ENCODE measurements at places on chromosomes 11 and 22.

- H3K4me3 ChIP-seq, result no peak overlapping the region
- DNase-seq, result no peak
- no peak overlapping the region for H3K27ac ChIP-seq
- H3K27me3 ChIP-seq, result peaks cover 26% of the 10 kb centered on the region
- H3K4me1 ChIP-seq, result no peaks in the 10 kb centered on the region
These were observed 56.0 kb upstream of the SHISAL1 start for GRCh38 chr22:44368611-44369292.

DNA sequence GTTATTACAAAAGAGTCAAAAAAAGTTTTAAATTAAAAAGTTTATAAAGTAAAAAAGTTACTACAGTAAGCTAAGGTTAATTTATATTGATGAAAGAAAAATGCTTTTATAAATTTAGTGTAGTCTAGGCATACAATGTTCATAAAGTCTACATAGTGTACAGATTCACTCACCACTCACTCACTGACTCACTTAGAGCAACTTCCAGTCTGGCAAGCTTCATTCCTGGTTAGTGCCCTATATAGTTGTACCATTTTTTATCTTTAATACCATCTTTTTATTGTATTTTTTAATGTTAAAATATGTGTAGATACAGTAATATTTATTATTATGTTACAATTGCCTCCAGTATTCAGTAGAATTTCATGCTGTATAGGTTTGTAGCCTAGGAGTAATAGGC, 2.6 kb upstream of the MMP10 start:
- no peak for DNase-seq
- H3K27me3 ChIP-seq, result no peaks in the 10 kb centered on the region
- no peak overlapping the region for H3K27ac ChIP-seq
- H3K36me3 ChIP-seq, result no peaks in the 10 kb centered on the region
- peaks cover 2% of the 10 kb centered on the region for H3K4me1 ChIP-seq

GRCh38 chr11:65855927-65856363, 2.0 kb downstream of the CFL1 start:
- H3K36me3 ChIP-seq, result peaks cover 55% of the 10 kb centered on the region
- H3K27ac ChIP-seq, result no peak overlapping the region
- peak overlapping the region; percentile 94 for H3K4me3 ChIP-seq
- peaks cover 31% of the 10 kb centered on the region for H3K4me1 ChIP-seq
- DNase-seq, result no peak

DNA sequence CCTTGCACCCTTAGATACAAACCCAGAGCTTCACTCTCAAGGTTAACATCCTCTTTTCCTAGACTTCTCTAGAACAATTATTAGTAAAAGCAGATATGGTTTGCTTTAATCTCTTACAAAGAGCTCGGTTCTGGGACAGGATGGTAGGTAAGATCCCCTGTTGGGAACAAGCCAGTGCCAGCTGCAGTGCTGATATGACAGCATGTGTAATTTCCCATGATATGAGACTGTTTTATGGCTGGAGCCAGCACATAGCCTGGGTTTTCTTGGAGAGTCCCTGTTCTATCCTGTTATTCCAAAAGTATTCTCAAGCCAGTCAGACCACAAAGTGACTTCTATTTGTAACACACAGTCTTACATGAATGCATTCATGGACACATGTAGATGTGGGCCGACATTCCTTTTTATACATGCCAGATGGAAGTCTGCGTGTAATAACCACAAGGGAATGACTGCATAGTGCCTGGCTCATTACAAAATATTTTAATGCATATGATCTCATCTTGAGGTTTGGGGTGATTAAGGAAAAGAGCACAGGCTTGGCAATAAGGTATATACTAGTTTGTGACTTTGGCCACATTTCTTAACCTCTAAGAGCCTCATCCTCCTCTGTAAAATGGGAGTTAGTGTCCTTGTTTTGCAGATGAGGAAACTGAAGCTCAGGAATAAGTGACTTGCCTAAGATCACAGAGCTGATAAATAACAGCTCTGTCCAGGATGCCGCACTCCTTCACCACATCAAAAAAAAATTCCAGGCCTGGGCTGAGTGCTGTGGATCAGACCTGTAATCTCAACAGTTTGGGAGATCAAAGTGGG, 21.8 kb downstream of the CLMP start:
- no peaks in the 10 kb centered on the region for H3K27me3 ChIP-seq
- peak overlapping the region; percentile 61 for H3K27ac ChIP-seq
- H3K4me1 ChIP-seq, result peaks cover 8% of the 10 kb centered on the region
- H3K4me3 ChIP-seq, result peak overlapping the region; percentile 31

DNA sequence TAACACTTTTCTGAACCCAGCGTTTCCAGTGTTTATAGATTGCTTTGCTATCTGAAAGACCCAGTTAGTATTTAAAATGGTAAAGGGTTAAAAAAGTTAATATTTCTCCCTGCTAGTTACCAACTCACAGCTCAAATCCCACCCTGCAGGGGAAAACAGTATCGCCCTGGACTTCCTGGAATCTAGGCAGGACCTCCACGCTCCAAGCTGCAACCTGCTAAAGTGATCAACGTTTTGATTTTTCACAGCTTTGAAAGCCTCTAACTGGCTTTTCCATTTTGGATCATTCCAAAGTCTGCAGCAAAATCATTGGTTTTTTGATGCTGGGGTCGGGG, 4.6 kb downstream of the FZD4 start:
- H3K36me3 ChIP-seq, result peaks cover 5% of the 10 kb centered on the region
- H3K4me3 ChIP-seq, result peak overlapping the region; percentile 54
- H3K4me1 ChIP-seq, result peaks cover 8% of the 10 kb centered on the region
- no peak overlapping the region for H3K27ac ChIP-seq
- no peaks in the 10 kb centered on the region for H3K27me3 ChIP-seq
- no peak for DNase-seq

All from mesenchymal stem cell (in vitro differentiated cells and primary cell).